T-helper 1 cell (primary cell): ENCODE measurements at places on chromosomes 5 and 9.

GRCh38 chr5:133712562-133712961 lies 100.2 kb upstream of the FSTL4 start:
- no peak for DNase-seq

GRCh38 chr5:124772457-124773200 lies 26.2 kb upstream of the ZNF608 start:
- DNase-seq, result no peak

DNA sequence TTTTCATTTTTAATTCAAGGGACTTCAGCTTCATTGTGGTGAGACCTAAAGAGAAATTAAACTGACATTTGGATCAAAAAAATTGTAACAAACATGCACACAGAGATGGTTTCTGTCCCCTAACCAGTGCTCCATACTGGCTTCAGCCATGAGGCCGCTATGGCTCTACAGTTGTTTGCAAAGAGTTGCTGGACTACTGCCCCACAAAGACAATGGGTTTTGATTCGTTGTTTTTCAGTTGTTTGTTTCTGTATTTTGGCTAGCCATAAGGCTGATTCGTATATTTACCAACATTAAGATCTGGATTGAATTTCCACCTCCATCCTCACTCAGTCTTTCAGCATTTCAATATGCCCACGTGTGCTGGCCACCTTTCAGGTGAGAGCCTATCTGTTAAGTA lies 163.7 kb upstream of the KIF2A start:
- DNase-seq, result no peak

DNA sequence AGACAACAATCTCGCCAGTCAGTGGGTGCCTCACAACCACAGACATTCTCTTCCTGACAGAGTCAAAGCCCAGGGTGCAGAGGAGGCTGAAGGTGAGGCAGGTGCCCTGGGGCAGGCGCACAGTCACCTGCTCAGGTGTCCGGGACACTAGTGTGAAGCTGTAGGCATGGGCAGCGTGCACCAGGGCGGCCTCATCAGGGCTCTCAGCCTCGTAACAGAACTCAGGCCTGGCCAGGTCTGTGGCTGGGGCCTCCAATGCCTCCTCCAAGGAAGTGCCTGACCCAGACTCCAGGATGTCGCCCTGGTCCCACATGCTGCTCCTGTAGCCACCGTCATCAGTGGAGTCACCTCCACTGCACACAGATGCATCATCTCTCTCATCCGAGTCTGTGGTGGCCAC lies 198.7 kb downstream of the PTTG1 start:
- DNase-seq, result no peak

DNA sequence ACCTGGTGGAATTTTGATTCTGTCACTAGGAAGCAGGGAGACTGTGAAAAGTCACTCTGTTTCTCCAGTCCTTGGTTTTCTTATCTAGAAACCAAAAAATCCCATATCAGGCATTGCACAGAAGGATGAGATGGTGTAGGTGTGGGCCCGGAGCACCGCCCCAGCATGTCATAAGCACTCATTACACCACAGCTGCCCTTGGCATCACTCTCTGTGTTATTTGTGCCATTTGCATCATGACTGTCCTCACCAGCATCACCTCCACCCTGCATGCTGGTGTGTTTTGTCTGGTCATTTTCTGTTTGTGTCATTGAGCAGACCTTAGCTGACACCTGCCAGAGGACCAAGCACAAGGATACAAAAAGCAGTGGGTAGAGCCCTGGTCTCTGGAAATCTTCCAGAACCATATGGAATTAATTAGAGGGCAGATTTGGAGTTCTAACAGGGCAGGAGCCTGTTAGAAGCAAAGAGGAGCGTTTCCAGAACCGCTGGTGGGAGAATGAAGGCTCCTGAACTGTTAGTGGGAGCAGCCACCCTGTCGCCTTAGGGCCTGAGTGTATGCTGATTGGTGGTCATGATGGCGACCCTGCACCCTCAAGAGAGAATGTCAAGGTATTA lies 99.3 kb downstream of the AMBP start:
- DNase-seq, result no peak

GRCh38 chr5:72209147-72210115 lies 102.2 kb downstream of the MAP1B start:
- DNase-seq, result no peak

DNA sequence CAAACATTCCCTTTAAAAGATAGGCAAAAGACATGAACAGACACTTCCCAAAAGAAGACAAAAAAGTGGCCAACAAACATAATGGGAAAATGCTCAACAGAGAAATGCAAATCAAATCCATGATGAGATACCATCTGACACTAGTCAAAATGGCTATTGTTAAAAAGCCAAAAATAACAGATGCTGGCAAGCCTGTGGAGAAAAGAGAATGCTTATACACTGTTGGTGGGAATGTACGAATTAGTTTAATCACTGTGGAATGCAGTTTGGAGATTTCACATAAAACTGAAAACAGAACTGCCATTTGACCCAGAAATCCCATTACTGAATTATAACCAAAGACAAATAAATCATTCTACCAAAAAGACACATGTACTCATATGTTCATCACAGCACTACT lies 58.3 kb upstream of the WDR41 start:
- no peak for DNase-seq
